ENCODE measurements at places on chromosomes 2 and 18.

DNA sequence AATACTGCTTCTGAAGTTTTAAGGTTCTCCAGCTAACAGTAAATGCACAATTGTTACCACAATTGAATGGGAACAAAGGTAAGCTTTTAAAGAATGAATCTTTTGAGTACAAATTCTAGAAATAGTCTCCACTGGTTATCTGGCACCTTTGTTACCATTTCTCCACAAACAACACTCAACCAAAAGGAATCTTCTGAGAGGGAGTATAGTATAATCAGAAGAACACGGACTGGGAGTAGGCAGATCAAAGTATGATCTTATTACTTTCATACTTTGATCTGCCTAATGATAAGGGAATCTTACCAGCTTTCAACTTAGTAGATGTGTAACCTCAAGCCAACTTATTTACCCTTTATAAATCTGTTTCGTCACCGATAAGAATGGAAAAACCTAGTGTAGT, 1.4 kb downstream of the CEP76 start:
- no peak for DNase-seq

- DNase-seq = no peak
Observed at GRCh38 chr18:77557046-77557587, 307.5 kb downstream of the GALR1 start.

DNA sequence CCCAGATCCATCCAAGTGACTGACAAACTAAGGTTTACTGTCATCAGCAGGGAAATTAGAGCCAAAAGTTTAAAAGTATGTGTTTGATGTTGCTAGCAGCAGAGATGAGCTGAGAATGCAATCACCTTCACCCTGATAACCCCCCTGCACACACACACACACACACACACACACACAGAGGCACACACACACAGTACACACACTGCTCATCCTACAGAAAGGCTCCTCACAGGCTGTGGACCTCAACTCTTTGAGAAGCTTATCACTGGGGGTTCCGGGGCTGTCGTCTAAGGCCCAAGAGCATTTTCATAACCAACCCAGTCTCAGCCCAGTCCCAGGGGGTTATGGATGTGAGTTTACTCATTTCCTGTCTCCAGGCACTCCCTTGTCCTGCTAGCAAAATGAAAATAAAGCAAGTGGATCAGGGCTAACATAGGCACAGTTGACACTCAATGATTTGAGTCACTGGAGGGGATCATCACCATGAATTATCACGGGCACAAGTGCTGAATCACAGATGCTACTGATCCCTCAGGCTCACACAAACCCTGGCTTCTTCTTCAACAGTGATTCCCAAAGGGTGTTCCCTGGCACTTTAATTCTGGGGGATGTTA, 76.6 kb downstream of the ALK start:
- DNase-seq = no peak

DNA sequence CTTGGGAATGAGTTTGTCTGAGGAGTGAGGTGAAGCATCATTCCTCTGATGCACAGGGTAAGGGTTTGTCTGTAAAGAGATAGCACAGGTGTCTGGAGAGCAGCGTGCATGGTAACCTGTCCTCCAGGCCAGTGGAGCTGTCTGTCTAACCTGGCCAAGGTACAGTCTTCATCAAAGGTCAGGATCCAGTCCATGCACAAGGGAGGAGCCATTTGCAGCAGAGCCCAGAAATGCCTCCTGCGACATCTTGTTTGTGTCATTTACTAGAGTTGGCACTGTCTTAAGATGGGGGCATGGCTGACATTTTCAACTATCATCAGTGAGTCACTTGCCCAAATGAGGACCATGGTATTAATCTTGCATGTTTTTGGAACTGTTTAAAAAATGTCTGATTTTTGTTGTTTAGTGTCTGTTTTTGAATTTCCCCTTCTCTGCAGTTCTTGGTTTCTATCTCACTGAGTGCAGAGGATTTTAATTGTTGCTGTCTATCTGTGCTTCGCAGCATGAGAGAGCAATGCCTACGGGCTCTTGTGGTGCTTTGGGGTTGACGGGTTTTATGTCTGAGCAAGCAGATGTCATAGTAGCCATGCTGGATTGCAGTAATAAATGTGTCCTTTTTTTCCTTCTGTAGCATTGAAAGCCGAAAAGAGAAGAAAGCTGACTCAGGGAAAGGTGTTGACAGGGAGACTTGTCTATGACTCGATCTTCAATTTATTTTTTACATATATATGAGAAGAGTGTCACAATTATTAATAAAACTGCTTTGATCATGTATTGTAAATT, 91.3 kb downstream of the DPP4 start:
- DNase-seq = no peak

- DNase-seq = no peak
Observed at GRCh38 chr2:68404164-68404563, 39.1 kb downstream of the PLEK start.

- no peak for DNase-seq
Observed at GRCh38 chr18:44509048-44509447, 171.6 kb upstream of the SETBP1 start.

GRCh38 chr2:66228128-66228547, 206.8 kb upstream of the MEIS1 start:
- DNase-seq = peak; percentile 60

- no peak for DNase-seq
Observed at GRCh38 chr2:123578016-123578415, 447.1 kb upstream of the CNTNAP5 start.

DNA sequence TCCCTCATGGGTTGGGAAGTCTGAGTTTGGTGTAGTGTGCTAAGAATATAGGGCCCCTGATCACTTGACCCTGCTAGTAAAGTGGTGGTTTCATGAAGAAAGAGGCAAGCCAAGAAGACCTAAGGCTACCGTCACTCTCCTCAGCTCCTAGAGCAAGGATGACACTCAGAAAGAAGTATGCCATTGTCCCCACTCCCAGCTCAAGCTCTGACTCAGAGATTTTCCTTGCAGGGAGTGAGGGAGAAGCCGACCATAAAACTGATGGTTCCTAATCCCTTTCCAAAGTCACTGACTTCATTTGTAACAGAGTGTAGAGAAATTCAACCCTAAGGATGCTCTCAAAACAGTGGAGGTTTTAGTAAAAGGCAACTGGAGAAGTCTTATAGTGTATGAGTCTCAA, 80.9 kb downstream of the ICA1L start:
- DNase-seq = no peak

GRCh38 chr2:197514754-197515153, 1.1 kb upstream of the MOB4 start:
- DNase-seq = no peak

All from right cardiac atrium (tissue), 5 donors.